ENCODE measurements at places on chromosomes 16 and 17.
A peak's percentile ranks its signal among the peaks of the same experiment; 100 is the strongest.

GRCh38 chr16:55370762-55371482 lies 46.9 kb downstream of the IRX6 start:
- peak; percentile 86 for ATAC-seq

DNA sequence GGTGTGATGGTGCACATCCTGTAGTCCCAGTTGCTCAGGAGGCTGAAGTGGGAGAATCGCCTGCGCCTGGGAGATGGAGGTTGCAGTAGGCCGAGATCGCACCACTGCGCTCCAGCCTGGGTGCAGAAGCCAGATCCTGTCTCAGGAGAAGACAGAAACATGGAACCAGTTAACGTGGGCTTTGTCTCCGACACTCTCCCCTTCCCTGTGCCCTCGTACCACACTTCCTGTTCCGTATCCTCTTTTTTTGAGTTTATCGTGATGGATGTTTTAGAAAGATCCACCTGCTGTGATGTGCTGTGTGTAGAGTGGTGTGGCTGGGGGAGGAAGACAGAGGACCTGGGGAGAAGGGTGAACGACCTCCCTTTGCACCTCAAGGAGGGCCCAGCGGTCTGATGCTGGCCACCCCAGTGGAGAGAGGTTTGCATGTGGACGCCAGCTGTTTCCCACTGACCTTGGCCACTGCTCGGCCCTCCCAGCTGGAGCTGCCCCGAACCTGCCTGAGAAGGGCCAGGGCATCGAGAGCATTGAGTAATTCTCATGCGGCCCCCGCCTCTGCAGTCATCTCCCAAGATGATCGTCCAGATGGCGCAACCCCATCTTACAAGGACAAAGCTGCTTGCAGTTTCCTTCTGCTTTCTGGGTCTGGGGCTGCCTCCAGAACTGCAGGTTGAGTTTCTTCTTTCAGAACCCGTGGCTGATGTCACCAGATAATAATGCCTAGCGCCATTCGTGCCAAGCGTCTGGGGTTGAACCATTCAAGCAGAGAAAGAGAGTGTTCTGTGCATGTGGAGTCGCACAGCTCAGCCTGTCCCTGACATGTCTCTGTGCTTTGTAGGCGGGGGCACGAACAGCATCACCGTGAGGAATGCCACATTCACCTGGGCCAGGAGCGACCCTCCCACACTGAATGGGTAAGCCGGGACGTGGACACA lies 126.3 kb downstream of the ABCC1 start:
- no peak for ATAC-seq

DNA sequence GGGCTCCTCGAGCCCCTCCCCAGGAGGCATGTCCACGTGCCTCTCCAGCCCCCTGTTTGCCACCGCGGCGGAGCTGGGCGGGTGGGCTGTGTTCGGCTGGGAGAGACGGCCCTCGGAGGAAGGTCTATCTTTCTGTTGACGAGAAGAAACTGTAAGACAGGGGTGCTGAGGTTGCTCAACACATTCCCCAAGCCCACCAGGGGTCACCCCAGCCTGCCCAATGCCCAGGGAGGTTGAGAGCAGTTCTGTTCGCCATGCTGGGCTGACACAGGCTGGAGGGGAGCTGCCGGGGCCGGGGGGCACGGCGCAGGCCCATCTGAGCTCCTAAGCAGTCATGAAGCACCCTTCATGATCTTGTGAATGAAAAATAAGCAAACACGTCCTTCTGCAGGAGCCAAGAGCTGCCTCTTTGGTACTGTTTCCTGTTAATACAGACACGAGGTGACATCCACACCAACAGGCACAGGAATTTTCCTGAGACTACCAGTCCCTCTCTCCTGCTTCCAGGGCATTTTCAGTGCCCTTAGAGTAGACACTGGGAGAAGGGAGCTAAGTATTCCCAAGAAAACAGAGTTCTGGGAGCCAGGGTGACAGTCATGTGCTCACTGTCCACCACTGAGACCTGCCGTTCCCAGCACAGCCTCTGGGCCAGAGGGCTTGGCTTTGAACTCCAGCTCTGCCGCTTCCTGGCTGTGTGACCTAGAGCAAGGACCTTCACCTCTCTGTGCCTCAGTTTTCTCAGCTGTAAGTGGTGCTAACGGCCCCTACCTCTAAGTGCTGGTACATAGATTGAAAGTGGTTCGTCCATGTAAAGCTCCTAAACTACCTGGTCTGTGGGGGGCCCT lies 9.2 kb downstream of the UBALD2 start:
- no peak for ATAC-seq

GRCh38 chr17:307295-307691 lies 45.3 kb downstream of the RPH3AL start:
- ATAC-seq: no peak

DNA sequence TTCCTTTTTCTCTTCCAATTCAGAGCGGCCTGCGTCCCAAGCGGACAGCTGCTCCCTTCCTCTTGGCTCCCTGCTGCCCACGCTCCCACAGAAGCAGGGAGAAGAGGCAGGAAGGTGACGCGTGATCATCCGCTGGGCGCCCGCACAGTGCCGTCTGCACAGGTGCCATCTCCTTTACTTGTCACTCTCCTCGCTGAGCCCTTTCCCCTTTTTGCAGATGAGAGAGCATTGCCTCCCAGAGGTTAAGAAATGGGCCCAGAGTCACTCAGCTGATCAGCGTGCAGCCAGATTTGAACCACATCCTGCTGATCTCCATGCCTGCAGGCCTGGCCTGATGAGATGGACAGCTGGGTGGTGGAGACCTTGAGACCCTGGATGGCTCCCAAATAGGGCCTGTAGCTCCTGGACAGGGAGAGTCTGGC lies 299.8 kb downstream of the SEC14L1 start:
- no peak for ATAC-seq

GRCh38 chr17:19533718-19534561 lies at the start of gene SLC47A1:
SLC47A1 (plus strand) TSS chr17:19533854; CDS start chr17:19533940, 86 bp downstream.
- ATAC-seq: peak; percentile 98

GRCh38 chr17:27856676-27857432 lies 36.3 kb downstream of the LYRM9 start:
- ATAC-seq: no peak

DNA sequence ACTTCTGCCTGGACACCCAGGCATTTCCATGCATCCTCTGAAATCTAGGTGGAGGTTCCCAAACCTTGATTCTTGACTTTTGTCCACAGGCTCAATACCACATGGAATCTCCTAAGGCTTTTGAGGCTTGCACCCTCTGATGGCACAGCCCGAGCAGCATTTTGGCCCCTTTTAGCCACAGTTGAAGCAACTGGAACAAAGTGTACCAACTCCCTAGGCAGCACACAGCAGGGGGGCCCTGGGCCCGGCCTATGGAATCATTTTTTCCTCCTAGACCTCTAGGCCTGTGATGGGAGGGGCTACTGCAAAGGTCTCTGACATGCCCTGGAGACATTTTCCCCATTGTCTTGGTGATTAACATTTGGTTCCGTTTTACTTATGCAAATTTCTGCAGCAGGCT lies 32.0 kb downstream of the ABCC1 start:
- ATAC-seq: no peak

Measured in SK-N-SH treated with all-trans-retinoic acid at 6 μM for 48 hours (cell line).